ENCODE measurements at places on chromosomes 3 and 15. TPM values are rescaled to one million over a fixed set of nuclear protein-coding genes. Genes with fewer than 3 reads are reported as not detected.
A peak's percentile ranks its signal among the peaks of the same experiment; 100 is the strongest.

The GOLGA6L4 gene
- 3.1 TPM for total RNA-seq

The ZBTB47 gene
- 21.8 TPM for total RNA-seq

The NPAP1 gene
- total RNA-seq, result not detected

The DAZL gene
- not detected for total RNA-seq

DNA sequence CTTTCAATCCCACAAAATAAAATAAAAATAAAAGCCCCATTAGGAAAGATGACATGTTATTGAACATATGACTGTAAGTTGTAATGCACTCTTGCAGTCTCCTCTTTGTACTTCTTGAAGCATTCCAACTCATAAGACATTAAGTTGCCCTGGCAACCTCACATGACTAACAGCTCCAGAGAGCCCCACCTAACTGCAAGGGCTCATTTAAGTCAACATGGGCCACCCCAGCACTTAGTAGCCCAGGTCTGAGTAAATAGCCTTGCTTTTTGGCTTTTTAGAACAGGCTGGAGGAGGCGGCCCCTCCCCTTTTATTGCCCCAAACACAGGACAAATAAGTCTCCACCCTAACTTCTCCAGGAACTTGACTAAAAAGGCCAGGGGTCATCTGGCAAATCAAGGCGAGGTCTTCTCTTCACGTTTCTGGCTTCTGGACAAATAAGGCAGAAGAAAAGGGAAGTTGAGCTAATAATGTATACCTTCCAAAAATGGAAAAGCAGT, 135.1 kb downstream of the TMCO5A start:
- DNase-seq, result peak; percentile 82

DNA sequence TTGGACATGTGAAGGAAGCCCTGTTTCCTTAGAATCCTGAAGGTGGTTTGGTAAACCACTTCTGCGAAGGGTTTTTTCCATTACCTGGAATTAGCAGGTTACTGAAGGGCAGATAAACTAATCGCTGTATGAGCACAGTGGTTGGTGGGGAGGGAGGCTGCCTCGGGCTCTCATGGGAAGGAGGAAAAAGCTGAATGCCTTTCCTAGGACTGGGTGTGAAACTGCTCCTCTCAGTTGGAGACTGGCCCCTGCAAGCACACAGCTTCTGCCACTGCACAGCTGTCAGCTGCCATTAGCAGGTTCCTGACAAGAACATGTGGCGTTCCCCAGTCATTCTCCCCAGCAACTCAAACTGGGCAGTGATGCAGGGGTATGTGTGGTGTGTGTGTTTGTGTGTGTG, 376.3 kb downstream of the GAP43 start:
- no peak for DNase-seq

GRCh38 chr3:170553788-170554757, 31.8 kb downstream of the SLC7A14 start:
- DNase-seq, result no peak

GRCh38 chr3:64685800-64686445, 1.9 kb downstream of the ADAMTS9 start:
- DNase-seq, result peak; percentile 95

DNA sequence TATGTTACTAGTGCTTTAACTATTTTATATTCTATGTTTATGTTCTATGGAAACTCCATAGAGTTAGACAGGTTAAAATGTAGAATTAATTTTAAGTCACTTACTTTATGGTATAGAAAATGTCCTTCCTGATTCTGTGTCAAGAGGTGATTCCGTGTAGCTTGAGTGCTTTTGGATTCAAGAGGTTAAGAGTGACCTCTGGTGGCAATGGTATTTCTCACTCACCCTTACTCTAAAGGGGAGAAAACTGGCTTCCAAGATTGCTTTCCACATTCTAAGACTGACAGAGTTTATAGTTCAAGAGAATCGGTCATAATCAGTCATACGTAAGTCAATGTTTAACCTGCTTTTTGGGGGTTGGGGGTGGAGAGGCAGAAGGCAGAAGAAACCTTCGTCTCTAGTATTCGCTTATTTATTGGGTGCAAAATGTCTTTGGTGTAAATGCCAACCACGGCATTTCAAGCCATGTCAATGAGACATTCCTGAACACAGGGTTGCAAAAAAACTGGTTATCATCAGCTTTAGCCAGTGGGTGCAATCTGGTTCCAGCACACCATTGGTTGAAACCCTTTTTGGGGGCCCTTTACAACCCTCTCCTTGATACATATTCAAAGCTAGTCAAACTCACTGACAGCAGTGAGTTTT, 92.0 kb upstream of the VGLL3 start:
- DNase-seq, result peak; percentile 56

GRCh38 chr3:95189348-95189747, 1126.5 kb downstream of the NSUN3 start:
- no peak for DNase-seq

DNA sequence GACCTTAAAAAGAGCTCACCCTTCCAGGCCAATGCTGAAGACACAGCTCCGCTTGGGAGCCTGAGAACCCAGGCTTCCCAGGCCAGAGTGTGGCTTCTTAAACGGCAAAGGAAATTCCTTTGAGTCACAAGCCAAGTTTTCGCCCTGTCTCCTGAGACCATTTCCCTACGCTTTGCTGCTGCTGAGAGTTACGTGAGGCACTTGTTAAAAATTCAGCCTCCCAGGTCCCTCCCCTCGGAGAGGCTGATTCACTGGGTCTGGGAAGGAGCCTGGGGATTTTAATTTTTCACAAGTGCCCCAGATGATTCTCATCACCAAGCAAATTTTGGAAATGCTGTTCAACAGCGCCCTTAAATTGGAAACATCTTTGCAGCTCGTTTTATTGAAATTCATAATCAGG, 25.5 kb downstream of the RLBP1 start:
- DNase-seq, result no peak

DNA sequence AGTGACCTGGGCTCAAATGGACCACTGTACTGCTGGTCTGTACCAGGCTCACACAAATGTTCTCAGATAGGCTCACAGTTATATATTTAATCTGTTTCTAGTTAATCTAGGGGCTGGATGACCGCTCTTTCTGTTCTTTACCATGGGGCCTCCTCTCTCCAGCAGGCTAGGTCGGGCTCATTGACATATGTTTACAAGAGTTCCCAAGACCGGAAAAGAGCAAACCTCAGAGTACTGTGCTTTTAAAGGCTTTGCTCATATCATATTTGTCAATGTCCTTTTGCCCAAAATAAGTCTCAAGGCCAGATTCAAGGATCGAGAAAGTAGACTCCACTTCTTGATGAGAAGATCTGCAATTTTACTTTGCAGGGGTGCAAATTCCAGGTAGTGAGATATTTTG, 348.0 kb upstream of the EPHA6 start:
- no peak for DNase-seq

DNA sequence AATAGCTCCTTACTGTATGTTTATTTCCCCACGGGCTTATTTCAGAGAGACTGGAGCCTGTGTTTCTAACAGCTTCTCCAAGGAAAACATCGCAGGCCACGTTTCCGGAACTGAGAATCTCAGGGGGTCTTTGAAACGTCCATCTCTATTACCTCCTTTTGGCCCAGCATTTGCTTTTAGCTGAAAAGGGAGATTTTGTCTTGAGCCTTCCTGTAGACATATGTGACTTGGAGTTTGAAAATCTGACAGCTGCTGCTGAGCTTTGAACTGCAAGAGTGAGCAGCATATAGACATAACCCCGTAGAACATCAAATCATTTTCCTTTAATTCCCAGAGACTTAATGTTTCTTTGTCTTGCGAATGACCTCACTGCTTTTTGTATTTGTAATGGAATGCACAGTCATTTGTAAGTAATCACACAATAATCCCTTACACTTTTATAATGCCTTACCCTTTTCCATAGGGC, 54.6 kb downstream of the LPP start:
- DNase-seq, result no peak

- DNase-seq, result no peak
Observed at GRCh38 chr3:146470425-146470990, 1.1 kb upstream of the PLSCR2 start.

DNA sequence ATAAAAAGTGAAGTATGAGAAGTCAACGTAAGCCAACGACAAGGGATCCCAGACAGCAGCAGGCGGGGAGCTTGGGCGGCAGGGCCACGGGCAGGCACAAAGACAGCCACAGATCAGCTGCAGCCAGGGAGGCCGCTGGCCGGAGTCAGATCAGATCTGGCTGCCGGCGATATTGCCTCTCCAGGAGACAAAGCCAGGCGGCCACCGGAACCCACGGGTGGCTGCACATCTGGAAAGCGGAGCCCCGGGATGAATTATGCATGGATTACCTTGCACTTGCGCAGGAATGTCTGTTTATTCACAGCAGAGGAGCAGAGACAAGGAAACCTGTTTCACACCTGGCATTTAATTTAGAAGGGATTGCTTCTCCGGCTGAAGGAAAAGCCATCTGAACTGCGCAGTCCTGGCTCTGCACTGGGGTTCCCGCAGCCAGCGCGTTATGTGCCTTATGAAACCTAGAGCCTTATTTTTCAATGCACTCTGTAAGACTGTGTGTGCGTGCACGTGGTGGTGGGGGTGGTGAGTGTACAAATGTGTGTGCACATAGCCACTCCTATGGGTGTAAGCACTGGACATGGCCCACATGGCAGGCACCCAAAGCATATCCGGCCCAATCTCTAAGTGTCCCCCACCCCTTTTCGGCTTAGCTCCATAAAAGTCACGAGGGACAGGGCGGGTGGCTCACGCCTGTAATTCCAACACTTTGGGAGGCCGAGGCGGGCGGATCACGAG, 427.8 kb upstream of the MCTP2 start:
- DNase-seq, result no peak

DNA sequence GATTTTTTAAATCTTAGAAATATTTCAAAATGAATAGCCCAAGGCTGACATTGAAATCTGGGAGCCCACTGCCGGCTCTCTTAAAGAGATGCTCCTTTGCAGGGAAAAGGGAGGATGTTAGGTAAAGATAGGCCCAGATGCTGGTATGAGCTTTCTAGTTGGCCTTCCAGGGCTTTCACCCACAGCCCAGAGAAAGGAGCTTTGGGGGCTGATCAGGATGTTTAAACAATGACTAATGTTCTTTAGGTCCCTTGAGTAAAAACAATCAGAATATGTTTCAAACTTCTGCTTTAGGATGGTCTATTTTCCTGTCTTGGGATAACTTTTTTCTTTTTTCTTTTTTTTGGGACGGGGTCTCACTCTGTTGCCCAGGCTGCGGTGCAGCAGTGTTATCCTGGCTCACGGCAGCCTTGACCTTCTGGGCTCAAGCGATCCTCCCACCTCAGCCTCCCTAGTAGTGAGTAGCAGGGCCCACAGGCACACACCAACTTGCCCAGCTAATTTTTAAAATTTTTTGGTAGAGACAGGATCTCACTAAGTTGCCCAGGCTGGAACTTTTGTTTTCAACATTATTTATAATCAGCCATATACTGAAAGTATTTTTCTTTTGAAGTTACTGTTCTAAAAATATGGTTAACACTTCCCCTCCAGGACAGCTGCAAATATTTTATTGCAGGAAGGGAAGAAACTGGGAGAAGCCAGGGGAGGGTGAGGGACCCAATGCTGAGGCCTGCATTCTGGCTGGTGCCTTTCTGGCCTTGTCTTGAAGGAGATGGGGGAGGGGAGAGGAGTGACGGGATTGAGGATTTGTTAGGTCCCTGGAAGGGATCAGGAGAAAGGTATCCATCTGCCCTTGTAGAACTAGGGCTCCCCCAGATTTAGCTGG, 70.1 kb downstream of the TRAK1 start:
- no peak for DNase-seq

DNA sequence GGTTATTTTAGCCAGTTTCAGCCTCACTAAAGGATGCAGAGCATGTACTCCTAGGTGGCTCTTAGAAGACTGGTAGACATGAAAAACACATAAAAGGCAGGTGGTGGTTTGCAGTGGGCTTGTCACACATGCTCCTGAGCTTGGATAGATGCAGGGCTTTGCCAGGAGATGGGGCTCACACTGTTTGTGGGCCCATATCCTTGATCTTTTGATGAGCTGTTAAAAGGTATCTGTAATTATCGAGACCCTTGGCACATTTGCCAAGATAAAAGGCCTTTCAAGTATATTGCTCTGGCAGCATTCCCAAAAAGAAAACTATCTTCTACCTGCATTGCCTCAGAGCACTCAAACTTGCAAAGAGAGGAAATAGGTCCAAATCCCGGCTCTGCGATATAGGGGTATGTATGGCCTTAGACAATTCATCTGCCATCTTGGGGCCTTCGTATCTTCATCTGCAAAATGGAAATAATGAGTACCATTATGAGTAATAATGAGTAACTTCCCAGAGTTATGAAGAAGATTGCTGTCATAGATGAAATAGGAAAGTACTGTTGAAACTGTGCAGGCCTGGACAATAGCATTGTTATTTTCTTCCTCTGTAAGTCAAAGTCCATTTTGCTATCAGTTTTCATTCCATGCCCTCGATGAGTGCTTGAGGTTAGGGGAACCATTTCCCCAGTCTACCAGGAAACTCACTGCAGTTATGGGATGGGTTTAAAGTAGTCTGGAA, 172.7 kb downstream of the SYNPR start:
- DNase-seq, result peak; percentile 68

Measured in mammary epithelial cell (primary cell).